Suppressor macrophage treated with lipopolysaccharide for 1 hour (primary cell): ENCODE measurements at places on chromosomes 2 and 18.

DNA sequence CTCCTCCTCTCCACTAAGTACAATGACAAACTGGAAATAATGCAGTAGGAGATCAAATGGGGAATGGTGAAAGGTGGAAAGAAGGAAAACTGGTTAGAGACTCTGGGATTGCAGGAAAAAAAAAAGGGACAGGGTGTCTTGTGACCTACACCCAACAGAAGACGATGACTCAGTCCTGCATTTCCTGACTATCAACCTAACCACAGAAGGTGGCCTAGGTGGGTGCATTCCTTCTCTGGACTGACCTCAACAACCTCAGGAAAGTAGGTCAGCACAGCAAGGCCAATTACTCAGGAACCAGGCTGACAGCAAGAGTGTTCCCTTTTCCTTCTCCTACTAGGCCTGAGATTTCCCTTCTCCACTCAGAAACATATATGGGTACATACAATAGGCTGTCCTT, 1386.4 kb upstream of the ZEB2 start:
- no peak for DNase-seq

GRCh38 chr2:215602997-215603396, 167.1 kb upstream of the FN1 start:
- no peak for DNase-seq

- peak; percentile 80 for DNase-seq
These were observed 59.8 kb downstream of the MOGAT1 start for GRCh38 chr2:222731201-222731621.

- no peak for DNase-seq
These were observed 93.5 kb downstream of the ZNF516 start for GRCh38 chr18:76401498-76401897.

- DNase-seq = no peak
These were observed 1187.2 kb upstream of the CRIM1 start for GRCh38 chr2:35168351-35168750.

GRCh38 chr2:37084797-37085196, 479 bp downstream of the GPATCH11 start:
- no peak for DNase-seq

DNA sequence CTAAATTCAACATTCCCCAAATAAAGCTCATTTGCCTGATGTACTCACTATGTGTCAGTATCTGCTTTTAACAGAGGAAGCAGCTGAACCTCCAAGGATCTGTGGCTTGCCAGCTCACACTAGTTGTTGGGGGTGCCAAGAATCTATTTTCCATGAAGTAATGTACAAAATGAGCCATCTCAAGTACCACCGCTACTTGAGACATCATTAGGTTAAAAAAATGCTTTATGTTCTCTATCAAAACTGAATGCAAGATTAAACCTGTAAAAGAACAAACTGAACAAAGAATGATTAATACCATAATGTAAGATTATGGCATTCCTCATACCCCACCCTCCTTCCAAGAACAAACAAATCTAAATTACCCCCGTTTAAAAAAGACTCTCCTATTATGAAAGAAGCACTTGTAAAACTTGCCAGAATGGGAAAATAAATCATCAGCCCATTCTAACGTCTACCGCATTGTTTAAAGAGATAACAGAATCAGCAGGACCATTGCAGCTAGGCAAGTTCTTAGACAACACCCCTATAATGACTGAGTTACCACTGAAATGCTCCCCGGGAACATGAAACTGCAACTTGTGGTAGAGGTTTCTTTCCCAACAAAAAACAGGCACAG, 471.6 kb downstream of the DLGAP1 start:
- no peak for DNase-seq

DNA sequence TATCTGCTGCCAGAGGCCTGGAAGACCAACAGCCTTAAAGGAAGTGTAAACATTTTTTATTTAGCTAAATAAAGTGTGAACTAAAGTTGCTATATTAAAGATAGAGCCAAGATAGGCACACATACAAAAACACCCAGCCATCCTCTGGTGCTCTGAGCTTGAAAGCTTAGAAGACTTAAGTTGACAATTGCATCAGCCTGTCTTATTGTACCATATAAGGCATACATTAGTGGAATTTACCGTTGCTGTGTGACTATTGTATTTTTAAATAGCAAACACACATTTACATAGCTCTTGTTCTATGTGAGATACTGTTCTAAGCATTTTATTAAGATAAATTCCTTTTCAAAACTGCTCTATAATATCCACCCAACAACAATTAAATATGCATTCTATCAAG, 736.6 kb upstream of the ZEB2 start:
- DNase-seq = no peak

DNA sequence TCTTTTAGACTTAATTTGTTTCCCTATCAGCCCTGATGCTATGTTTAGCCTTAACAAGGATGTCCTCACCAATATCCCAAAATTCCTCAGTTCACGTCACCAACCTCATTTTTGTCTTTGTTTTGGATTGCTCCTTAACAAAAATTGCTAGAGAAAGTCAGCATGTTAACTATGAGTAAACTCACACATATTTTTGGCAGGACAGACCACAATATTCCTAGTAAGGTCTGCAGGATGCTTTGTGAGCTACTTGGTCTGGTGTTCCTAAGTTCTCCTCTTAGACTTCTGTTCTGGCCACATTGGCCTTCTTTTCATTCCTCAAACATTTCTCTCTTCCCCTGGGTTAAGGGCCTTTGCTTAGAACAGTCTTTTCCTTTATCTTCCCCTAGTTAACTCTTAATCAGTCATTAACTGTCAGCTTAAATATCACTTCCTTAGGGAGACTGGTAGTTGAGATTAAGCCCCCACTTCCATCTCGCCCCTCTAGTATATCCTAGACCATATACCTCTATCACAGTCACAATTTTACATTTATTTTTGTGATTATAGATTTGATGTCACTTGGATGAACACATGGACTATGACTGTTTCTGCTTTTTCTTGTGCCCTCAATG, 116.2 kb downstream of the ADCYAP1 start:
- no peak for DNase-seq

- DNase-seq = peak; percentile 74
These were observed 24.4 kb downstream of the ZNF892 start for GRCh38 chr2:95231723-95232122.

- peak; percentile 74 for DNase-seq
These were observed 7.2 kb downstream of the ARHGAP25 start for GRCh38 chr2:68741805-68742306.

GRCh38 chr2:120985174-120985996, 249.7 kb downstream of the GLI2 start:
- no peak for DNase-seq

- no peak for DNase-seq
These were observed 325.3 kb upstream of the RND3 start for GRCh38 chr2:150812664-150813367.

- DNase-seq = no peak
These were observed 595.8 kb downstream of the STK39 start for GRCh38 chr2:167651406-167652151.

DNA sequence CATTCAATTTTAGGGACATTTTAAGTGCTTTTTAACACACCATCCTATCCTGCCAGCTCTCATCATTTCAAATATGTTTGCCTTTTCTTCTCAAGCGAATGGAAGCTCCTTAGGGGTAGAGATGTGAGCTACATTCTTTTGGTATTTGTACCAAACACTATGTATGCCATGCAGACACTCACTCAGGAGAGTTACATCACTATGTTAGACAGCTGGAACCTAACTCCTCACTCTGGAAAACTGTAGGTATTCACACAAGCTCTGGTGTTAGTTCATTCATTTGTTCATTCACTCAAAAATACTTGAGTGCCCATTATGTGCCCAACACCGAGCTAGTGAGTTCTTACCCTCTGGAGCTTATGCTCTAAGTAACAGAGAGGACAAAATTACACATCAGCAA, 26.4 kb upstream of the RNU4ATAC start:
- DNase-seq = no peak

GRCh38 chr2:170394641-170395387, 216.9 kb downstream of the MYO3B start:
- DNase-seq = no peak

- no peak for DNase-seq
These were observed 27.9 kb downstream of the IL37 start for GRCh38 chr2:112938904-112939303.

- no peak for DNase-seq
These were observed 4.2 kb upstream of the CNNM3 start for GRCh38 chr2:96811917-96812316.

- DNase-seq = no peak
These were observed 5.3 kb upstream of the IL18R1 start for GRCh38 chr2:102350137-102350793.

DNA sequence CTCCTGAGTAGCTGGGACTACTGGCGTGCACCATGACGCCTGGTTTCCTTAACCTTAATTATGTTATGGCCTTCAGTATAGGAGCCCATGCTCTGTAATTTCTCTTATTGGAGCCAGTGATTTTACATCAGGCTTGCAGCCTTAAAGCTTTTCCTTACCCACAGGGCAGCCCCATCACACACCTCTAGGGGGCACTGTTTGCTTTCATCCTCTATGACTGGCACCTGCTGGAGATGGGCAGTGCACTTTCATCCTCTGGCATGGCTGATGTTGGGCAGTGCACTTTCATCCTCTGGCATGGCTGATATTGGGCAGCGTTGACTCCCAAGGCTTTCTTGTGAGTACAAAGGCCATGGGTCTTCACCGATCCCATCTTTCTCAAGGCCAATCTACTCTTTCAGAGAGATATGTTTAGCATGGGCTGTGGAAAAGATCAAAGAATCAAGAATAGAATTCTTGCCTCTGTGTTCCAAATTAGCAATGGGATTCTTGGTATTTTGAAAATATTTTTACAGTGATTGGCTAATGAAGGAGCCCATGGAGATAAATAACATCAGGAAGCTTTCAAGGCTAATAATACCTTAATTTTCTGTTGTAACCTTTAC, 80.7 kb upstream of the MEX3C start:
- peak; percentile 39 for DNase-seq

DNA sequence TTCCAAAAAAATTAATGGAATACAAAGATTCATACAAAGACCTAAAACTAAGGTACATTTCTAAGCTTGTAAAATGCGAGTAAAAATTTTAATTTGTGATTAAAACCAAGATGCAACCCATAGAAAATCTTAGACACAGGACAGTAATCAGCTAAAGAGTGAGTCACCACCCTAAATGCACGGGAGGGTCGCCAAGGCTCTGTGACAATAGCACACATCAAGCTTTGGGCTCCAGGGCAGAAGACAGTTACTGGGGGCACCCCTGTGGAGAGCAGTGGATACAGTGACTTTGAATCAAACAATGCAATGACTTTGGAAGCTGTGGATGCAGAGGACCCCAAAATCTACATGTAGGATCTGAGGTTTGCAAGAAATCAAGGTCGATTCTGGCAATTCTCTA, 7.5 kb downstream of the FLACC1 start:
- DNase-seq = no peak

GRCh38 chr2:233439191-233439590, 84.9 kb downstream of the DGKD start:
- no peak for DNase-seq

DNA sequence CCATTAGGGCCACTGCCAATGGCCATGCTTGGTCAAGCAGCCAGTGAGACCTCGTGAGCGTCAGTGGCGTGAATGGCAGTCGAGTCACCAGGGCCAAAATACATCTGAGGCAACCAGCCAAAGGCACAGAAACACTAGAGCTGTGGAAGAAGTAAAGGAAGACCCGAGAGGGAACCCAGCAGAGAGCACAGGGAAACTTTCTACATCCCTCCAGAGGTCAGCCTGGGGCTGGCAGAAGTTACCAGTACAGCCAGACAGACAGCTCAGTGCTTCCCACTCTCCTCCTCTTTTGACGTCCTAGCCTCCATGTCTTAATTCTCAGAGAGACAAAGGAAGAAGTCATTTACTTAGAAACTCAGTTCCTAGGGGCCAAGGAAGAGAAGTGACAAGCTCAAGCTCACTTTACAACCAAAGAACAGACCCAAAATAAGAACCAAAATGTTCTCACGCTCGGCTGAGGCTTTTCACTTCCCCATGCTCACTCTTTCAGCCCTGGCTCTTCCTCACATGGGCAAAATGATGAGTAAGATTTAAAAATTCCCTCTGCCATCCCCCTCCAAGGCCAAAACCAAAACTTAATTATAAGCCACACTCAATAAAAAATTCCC, 8.7 kb downstream of the CYRIA start:
- DNase-seq = peak; percentile 96

DNA sequence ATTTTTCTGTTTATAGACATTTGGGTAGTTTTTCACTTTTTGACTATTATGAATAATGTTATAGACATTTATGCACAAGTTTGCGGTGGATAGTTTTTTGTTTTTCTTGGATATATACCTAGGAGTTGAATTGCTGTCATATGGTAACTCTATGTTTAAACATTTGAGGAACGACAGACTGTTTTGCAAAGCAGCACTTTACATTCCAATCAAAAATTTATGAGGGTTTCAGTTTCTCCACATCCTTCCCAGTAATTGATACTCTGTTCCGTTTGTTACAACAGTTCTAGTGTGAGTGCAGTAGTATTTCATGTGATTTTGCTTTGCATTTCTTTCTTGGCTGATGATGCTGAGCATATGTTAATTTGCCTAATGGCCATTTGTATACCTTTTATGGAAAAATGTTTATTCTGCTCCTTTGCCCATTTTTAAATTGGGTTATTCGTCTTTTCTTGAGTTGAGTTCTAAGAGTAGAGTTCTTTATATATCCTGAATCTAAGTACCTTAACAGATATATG, 617.3 kb upstream of the LRATD1 start:
- DNase-seq = no peak

- no peak for DNase-seq
These were observed 11.7 kb upstream of the FOXI3 start for GRCh38 chr2:88464153-88464552.

DNA sequence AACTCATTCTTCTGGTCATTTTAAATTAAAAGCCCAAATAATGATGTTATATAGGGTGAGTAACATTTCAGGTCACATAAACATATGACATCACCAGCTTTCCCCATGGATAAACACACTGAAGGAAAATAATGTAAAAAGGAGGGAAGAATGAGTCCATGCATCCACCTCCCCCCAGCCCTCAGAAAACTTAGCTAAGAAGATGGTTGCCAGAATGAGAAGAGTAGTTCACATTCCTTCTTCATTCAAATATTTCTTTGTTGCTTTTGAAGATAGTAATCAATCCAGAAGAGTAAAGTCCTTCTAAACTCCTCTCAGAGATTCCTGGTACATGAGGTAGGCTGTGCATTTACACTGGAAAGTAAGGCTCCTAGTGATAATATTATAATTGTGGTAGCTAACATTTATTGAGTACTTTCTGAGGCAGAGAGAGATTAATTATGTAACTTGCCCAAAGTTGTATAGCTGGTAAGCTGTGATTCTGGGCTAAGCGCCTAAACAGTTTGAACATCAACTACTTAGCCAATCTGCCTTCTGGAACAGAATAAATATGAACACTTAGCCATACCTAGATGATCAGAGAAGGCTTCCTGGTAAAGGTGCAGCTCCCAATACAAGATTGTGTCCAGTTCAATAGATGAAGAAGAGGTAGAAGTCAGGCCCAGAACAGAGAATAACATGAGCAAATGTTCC, 256.7 kb upstream of the FN1 start:
- no peak for DNase-seq

DNA sequence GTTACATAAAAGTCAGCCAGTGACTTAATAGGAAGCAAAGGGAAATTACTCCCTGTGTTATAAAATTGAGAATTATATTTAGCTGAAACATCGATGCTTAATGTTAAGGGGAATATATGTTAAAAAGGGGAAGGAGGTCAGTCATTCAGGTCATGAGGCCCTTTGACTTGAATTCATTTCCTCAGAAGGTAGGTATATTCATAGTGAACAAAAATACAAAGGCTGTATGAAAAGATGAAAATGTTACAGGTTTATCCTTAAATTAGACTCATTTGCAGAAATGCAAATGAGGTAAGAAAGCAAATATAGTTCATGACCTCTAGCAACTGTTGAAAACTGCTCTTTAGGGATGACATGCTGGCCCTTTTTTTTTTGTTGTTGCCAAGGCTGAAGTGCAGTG, 20.8 kb downstream of the MSH6 start:
- DNase-seq = no peak
